DMS53 (cell line): ENCODE measurements at places on chromosomes 3 and 15.
A peak's percentile ranks its signal among the peaks of the same experiment; 100 is the strongest.

GRCh38 chr3:52401551-52401950, 43.4 kb downstream of the SEMA3G start:
- no peak for DNase-seq

GRCh38 chr3:54131890-54132289, 9.5 kb downstream of the CACNA2D3 start:
- no peak for DNase-seq

DNA sequence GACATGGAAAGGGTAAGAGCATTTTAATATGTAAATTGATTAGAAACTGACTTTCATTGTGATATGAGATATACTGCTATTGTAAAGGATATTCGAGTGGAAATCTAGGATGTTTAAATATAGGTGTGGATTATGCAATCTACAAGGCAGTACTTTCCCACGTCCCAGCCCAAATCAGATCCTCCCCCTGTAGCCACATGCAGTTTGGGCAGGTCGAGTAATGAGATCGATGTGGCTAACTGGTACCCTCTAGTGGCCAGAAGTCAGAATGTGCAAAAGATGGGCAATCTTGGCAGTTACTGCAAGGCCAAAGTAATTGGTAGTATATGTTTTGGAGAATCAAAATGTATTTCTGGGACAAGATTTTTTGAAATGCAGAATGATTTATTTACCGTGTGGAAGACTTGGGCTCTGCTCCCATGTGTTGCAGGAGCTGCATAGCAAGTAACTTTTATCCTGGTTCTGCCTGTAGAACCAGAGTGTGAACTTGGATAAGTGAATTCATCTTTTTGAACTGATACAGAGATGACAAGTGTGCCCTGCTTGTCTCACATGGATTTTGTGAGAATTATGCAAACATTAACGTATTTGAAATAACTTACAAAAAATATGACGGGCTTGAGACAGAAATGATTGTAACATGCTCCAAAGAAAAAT, 94.5 kb upstream of the ADAMTSL3 start:
- peak; percentile 72 for DNase-seq

GRCh38 chr15:56241374-56242105, 2.1 kb downstream of the RFX7 start:
- DNase-seq, result no peak

DNA sequence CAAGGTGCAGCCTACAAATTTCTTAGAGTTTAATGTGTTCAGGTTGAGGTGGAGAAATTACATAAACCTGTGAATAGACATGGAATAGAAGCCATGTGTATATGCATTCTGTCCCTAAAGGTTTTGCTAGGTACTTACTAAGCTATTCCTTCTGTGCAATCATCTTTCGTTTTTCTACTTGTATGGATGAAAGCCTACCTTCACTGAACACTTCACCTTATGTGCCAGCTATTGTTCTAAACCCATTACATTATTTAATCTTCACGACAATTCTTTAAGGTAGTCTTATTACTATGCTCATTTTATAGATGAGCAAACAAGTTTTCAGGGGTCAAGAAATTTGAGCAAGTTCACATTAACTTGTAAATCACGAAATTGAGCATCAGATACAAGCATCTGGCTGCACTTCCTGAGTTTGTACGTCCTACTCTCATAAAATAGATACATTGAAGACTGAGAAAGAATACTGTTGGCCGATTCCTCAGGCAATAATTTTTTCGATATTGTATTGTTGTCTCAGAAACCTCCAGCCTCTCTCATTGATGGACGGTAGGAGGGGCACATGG, 635 bp upstream of the RCN2 start:
- peak; percentile 48 for DNase-seq

DNA sequence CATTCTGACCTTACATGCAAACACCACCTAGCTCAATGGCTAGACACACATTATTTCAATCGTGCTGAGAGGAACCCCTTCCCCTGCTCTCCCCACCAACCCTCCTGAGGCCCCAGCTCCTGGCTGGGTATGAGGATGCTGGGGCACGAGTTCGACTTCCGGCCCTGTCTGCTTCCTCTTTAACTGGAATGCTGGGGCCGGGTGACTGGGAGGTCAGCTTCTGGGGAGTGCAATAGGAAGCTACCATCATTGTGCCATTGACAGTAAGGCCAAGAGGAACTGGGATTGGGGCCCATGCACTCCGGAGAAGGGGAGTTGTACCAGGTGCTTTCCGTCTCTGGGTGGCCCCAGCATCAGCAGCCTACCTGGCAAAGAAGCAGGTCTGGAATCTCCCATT, 15.6 kb upstream of the TLE3 start:
- DNase-seq, result no peak

DNA sequence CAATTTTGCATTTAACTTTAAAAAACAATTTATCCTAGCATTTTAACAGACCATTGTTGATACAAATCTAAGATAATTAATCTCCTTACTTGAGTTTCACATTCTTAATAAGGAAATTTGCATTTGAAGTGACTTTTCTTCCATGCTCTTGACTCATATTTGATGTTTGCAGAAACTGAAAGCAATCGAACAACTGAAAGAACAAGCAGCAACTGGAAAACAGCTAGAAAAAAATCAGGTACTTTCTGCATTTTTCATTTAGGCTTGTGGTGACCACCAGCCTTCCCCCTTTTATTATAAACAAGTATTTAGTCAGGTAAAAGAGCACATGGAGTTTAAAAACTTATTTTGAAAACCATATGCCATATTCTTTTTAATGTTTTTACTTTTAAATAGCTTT, 20.1 kb upstream of the SELENOT start:
- DNase-seq, result no peak

- DNase-seq, result no peak
Measured at GRCh38 chr3:187104933-187105332, 34.4 kb downstream of the RPL39L start.

- DNase-seq, result no peak
Measured at GRCh38 chr3:163491714-163492113, 1586.6 kb downstream of the SI start.

- no peak for DNase-seq
Measured at GRCh38 chr3:124336067-124336656, 344.2 kb upstream of the ROPN1 start.

GRCh38 chr15:63200464-63201249, 11.3 kb downstream of the RAB8B start:
- DNase-seq, result no peak
